ENCODE measurements at places on chromosomes 4 and X.

DNA sequence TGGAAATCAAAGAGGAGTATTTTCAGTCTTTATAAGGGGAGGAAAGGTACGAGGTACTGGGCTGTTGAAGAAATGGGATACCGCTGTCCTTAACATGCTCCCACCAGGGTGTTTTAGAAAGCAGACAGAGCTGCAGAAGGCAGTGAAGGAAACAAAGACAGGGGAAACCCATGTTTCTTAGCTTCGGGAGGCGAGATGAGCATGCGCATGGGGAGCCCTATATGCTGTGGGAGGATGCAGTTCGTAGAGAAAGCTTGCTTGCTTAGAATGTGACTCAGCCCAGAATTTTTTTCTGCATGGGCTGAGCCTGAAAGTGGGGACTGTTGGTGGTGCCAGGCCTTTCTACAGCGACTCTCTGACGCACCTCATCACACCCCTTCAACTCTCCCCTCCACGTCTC lies 28.8 kb upstream of the SCOC start:
- no peak for DNase-seq

GRCh38 chr4:7973545-7973981 lies 33.9 kb upstream of the AFAP1 start:
- DNase-seq: no peak

- no peak for DNase-seq
These were observed 527 bp downstream of the NOA1 start for GRCh38 chr4:56976837-56977320.

- DNase-seq: no peak
These were observed 27.1 kb downstream of the PDLIM3 start for GRCh38 chr4:185508181-185508580.

DNA sequence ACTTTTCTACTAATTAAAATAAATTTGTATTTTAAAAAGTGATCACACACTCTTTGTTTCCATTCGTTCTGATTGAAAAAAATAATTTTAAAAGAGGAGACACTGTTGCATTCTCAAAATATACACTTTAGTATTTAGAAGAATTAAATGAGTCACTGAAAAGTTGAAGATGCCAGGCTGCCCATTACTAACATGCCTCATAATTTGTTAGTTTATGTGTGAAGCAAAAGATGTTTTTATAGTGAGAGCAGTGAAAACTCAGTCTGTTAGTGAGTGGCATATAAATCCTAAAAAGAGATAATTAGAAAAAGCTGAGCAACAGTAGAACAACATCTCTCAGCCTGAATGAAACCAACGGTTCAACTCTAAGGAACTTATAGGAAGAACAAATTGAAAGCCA lies 143.4 kb downstream of the CDS1 start:
- DNase-seq: no peak

DNA sequence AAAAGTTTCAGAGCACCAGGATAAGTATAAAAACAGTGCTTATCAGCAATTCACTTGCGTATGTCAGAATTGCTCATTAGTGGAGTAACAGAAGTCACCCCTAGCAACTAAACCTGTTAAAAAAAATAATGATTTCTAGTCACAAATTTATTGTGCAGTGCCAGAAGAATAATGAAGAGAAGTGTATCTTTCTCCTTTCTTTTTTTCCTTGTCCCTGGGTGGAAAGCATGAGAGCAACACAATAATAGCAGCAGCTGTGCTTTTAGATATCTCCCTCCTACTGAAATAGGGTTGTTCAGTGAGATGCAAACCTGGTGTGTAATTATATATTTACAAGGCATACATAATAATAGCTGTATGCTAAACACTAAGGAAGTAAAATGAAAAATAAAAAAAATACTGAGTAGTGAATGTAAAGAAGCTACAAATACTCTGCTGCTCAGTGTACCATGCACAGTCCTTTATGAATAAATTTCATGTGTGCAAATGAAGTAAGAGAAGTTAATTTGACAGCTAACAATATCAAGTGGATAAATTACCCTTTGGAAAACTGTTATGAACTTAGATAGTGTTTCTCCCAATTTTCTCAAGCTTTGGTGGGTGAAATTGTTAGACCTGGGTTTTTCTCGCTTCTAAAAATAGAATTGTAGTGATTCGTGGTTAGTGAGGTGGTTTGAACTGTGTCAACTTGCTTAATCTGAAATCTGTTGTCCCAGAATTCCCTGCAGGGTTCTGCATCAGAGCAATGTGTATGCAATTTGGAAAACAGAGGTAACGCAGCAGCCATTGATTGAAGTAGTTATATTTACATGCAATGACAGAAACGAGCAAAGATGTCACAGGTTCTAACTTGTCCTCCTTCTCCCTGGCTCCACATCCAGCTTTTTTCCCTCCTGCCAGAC lies 125.7 kb upstream of the NDST3 start:
- DNase-seq: no peak

DNA sequence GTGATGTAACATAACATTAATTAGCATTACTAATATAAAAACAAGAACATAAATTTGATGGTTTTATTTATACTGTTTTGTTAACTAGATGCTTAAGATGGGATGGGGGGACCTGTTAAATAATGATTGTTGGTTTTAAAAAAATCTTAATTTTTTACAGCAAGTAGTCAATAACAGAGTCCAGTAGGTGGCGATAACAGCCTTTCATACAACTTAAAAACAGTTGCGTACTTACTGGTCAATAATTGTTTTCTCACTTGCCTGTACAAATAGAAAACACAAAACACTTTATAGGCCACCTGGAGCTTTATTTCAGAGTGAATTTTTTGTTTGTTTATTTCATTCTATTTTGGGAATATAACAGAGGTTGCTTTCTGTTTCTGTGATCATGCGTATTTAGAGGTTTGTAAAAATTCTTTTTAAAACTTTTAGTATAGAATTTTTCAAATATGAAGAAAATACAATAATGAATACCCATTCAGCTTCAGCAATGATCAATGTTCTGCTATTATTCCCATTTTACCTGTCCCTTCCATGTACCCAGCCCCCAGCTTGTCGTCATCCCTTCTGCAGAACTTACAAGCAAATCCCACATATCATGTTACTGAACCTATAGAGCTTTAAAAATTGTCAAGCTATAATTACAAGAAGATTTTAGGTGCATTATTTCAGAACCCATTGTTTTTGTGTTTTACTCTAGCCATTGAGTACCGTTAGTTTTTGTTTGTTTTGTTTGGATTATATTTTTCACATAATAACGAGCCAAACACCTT lies 97.1 kb downstream of the MRPL1 start:
- no peak for DNase-seq

DNA sequence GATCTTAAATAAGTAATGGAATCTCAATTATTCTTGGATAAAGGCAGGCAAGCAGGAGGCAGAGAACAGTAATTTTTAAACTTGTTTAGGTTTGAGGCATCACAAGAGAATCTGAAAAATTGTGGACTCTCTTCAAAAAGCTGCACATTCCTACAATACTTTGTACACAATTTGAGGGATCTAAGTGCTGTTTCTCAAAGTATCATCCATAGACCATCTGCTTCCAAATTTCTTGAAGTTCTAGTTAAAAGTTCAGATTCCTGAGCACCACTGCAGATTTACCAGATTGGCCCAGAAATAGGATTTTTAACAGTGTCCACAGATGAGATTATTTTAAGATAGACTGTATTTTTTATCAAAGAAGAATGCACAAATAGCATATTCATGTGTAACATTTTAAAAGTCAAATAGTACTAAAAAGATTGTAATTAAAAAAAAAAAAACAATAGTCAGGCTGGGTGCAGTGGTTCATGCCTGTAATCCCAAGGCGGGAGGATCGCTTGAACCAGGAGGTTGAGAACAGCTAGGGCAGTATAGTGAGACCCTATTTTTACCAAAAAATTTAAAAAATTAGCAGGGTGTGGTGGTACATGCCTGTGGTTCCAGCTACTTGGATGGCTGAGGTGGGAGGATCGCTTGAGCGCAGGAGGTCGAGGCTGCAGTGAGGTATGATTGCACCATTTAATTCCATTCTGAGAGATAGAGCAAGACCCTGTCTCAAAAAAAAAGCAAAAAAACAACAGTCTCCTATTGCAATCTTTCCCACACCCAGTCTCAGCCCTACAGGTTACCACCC lies 14.2 kb upstream of the FNIP2 start:
- no peak for DNase-seq

- no peak for DNase-seq
These were observed 908.9 kb upstream of the LCORL start for GRCh38 chr4:18930487-18930886.

- no peak for DNase-seq
These were observed 80.3 kb downstream of the GPC4 start for GRCh38 chrX:133335027-133335426.

DNA sequence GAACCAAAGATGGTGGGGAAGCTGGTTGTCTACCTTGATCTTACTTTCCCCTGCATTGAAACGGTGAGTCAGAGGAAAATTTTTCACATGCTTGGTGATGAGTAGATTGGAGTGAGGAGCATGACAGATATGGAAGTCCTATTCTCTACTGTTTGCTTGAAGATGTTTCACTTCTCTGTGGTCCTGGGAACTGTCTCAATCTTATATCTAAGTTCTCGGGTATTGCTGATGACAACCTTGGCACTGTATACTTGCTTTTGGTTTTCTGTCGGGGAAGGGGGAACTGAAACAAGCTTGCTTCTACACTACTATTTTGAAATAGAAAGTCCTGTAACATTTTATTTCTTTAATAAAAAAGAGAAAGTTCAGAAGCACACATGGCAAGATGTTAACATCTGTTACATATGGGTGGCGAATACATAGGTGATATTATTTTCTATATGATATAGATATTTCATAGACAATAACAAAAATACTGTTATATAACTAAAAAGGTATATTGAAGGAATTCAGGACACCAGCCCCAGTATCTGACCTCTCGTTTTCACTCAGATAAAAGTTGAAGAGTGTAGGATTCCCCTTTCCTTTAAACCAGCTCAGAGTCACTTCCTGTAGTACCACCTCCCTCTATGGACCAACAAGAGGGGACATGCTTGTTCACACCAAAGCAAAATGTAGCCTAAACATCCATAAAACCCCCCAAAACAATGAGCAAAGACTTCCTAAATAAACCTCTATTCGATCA lies 88.8 kb downstream of the FMR1NB start:
- no peak for DNase-seq
